Activated B cell treated with CpG ODN at 0.5 μM for 24 hours (primary cell): ENCODE measurements at places on chromosomes 1 and 21.

- DNase-seq, result no peak
Observed at GRCh38 chr1:153434746-153435455, 18.6 kb downstream of the S100A7A start.

DNA sequence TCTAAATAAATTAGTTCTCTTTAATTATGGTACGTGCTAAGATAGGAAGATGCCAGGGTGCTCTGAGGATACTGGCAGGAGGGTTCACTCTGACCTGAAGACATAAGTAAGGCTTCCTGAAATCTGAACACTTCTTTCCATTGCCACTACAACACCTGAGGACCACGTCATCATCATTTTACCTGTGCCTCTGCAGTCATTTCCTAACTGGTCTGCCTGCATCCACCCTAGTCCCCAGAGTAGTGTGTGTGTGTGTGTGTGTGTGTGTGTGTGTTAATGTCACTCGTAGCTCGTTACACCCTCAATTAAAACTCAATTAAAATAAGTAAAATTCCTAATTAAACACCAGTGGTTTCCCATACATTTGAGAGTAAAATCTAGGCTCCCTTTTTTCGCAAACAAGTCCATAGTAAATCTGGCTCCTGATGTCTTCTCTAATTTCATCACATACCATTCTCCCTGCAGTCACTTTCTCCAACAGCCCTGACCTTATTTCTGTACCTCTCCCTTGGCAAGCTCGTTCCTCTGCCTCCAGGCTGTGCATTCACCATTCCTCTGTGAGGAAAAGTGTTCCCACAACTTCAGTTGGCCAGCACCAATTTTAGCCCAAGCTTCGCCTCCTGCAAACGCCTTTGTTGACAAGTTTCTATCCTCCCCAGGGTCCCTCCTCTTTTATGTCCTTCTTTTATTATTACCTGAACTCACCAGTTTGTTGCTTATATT is 8.7 kb downstream of the IL12RB2 start:
- no peak for DNase-seq

DNA sequence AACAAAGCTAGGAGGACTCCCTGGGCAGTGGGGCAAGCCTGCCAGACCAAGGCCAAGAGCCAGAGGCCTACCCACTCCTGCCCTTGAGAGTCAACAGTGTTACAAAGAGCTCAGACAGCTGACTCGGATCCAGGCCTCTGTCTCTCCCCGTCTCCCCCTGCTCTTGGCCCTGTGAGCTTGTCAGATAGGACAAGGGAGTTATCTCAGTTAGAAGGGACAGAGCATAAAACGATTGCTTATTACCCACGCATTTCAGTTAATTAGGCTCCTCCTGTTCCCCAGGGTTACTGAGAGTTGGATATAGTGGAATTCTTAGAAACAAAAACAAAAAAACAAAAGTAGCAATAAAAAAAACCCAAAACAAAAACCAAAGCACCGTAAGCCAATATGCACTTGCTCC is 1.3 kb downstream of the SLC41A1 start:
- DNase-seq, result no peak

GRCh38 chr1:182192966-182193365 is 131.5 kb upstream of the ZNF648 start:
- DNase-seq, result no peak

DNA sequence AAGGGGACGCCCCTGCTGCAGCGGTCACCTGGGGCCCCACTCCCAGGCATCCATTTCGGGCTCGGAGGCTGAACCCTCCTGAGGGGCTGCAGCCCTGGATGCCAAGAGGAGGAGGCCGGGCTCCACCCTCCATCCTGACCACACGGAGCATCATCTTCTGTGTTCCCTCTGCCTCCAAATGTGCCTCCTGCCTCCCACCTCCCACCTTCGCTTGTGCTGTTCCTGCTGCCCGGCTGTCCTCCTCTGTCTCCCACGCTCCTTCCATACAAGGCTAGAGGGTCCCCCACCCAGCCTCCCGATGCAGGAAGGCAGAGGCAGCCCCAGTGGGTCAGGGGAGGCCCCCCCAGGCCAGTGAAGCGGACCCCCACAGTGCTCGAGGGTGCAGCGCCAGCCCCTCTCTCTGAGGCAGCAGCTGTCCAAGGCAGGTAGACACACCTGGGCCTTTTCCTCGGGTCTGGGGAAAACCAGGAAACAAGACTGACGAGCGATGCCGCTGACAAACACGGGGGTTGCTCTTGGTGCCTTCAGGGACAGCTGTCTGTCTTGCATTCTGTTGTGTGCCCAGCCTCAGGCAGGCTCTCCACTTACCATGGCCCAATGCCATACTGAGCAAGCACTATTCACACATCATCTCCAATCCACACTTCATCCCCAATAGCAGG is 16.8 kb upstream of the PLEKHG5 start:
- DNase-seq, result no peak

DNA sequence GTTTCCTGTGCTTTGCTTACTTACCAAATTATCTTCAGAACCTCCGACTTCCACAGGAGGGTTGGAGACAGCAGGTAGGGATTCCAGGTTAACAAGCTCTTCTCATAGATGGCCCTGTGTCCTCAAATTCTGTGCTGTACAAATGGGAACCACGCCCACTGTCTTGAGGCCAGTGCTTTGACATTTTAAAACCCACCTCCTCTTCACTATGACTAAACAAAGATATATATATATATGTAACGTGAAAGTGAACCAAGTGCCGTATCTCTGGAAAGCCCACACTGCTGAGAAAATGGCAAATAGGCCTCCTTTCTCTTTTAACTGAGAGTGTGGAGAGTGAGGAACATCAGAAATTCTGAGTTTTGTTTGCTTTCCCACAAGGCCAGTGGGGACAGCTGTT is 99.6 kb downstream of the ZBTB18 start:
- no peak for DNase-seq

DNA sequence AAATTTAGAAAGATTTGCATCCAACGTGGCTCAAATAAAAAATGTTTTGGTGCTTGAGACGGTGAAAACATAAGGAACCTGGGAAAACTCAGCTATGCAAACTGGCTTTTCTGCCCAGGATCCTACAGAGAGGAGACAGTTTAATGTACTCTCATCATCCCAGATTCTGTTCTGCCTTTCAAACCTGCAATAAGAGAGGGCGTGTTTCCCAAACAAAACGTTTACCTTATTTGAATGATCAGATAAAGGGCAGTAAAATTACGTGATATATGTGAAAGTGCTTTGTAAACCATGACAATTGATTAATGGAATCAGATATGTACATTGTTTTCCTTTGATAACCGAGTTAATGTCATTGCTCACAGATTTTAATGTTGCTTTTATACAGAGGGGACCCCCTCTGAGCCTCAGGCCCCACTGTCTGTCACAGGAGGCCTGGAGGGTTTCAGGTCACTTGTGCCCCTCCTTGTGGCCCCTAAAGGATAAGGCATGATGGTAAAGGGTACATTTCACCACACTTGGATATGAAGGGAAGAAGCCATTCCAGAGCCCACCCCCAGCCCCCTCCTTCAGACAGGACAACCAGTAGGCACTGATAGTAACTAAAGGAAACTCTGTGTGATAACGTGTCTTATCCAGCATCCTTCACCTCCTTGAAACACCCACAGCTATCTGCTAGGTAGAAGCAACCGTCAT is 157.6 kb downstream of the EDEM3 start:
- DNase-seq, result no peak

GRCh38 chr1:89686520-89686919 is 53.6 kb downstream of the LRRC8C start:
- no peak for DNase-seq
